H1 (cell line): ENCODE measurements at places on chromosomes 4 and X. TPM values are rescaled to one million over a fixed set of nuclear protein-coding genes. Genes with fewer than 3 reads are reported as not detected.

DNA sequence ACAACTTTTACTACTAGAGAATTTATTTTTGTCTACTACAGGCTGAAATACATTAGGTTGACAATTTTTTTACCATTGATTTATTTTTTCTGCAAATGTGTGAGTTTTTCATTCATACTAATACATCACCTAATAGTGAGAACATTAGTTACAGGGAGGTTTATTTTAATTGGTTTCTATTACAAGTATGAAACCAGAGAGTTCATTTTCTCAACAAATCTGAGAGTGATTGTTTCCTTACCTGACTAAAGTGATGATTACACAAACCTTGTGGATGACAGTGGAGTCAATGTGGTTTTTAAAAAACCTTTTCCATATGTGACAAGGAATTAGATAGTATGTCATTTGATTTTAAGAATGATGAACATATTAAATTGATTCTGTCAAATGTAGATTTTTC, 227.4 kb downstream of the PALLD start:
- H3K27me3 ChIP-seq, result no peaks in the 10 kb centered on the region
- no peaks in the 10 kb centered on the region for H3K36me3 ChIP-seq
- H3K4me1 ChIP-seq, result no peaks in the 10 kb centered on the region
- no peak for DNase-seq
- no peak overlapping the region for H3K27ac ChIP-seq

GRCh38 chr4:21226637-21227538, 526.6 kb downstream of the PACRGL start:
- no peak for DNase-seq
- H3K4me3 ChIP-seq, result no peak overlapping the region
- no peaks in the 10 kb centered on the region for H3K36me3 ChIP-seq
- H3K27me3 ChIP-seq, result no peaks in the 10 kb centered on the region
- no peak overlapping the region for H3K27ac ChIP-seq

- H3K4me1 ChIP-seq, result no peaks in the 10 kb centered on the region
- H3K27ac ChIP-seq, result no peak overlapping the region
- no peak for DNase-seq
- no peaks in the 10 kb centered on the region for H3K36me3 ChIP-seq
- H3K27me3 ChIP-seq, result no peaks in the 10 kb centered on the region
- no peak overlapping the region for H3K4me3 ChIP-seq
Measured at GRCh38 chr4:180634306-180634705, 1608.9 kb upstream of the TENM3 start.

- no peak overlapping the region for H3K4me3 ChIP-seq
- no peaks in the 10 kb centered on the region for H3K4me1 ChIP-seq
- H3K27me3 ChIP-seq, result peaks cover 3% of the 10 kb centered on the region; the same call in 1 of the 2 replicates
- H3K36me3 ChIP-seq, result no peaks in the 10 kb centered on the region
- no peak for DNase-seq
- H3K27ac ChIP-seq, result no peak overlapping the region
Measured at GRCh38 chr4:25092139-25092538, 61.4 kb upstream of the LGI2 start.

DNA sequence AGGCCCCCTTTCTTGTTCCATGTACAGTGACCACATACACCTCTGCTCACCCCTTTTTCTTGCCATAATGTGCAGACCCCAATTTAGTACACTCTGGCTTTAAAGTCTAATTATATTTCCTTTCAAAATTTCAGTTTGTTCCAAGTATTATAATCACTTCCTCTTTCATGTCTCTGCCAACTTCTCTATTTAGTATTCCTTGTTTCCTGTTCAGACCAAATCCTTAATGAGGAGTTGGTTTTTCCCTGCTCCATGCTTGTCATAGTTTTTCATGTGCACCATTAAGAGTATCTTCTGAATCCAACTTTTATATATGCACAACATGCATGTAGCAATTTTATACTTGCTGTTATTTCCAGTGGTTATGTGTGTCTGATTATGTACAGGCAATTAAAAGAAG, 32.3 kb downstream of the USP53 start:
- no peaks in the 10 kb centered on the region for H3K36me3 ChIP-seq
- H3K27me3 ChIP-seq, result no peaks in the 10 kb centered on the region
- no peak overlapping the region for H3K27ac ChIP-seq
- no peak for DNase-seq

DNA sequence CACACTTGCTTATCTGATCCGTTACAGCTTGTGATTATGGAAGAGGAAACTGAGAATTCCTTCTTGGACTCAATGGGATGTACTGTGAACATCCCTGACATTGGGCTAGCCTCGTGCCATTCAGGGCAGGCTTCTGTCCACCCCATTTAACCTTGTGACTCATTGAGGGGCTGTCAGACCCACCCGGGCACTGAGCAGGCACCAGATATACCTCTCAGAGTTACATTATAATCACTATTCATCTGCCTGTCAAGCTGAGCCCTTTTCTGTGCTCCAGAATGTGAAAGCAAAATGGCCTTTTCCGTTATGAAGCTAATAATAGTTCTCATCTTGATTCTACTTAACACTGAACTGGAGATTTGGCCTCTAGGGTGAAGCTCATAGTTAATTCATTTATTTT, 170.6 kb upstream of the SCML1 start:
- no peak for DNase-seq
- no peaks in the 10 kb centered on the region for H3K4me1 ChIP-seq
- no peak overlapping the region for H3K27ac ChIP-seq
- no peaks in the 10 kb centered on the region for H3K27me3 ChIP-seq
- H3K4me3 ChIP-seq, result no peak overlapping the region

GRCh38 chrX:340641-341423, 22.2 kb upstream of the GTPBP6 start:
- no peak overlapping the region for H3K4me3 ChIP-seq
- H3K27me3 ChIP-seq, result no peaks in the 10 kb centered on the region
- peaks cover 9% of the 10 kb centered on the region; the same call in 1 of the 2 replicates for H3K36me3 ChIP-seq
- peak; percentile 34 for DNase-seq

DNA sequence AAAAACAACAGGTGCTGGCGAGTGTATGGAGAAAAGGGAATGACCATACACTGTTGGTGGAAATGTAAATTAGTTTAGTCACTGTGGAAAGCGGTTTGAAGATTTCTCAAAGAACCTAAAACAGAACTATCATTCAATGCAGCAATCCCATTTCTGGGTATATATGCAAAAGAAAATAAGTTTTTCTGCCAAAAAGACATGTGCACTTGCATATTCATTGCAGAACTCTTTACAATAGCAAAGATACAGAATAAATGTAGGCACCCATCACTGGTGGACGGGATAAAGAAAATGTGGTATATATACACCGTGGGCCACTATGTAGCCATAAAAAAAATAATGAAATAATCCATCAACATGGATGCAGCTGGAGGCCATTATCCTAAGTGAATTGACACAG, 105.1 kb upstream of the FSTL5 start:
- no peaks in the 10 kb centered on the region for H3K36me3 ChIP-seq
- H3K27ac ChIP-seq, result no peak overlapping the region
- no peaks in the 10 kb centered on the region for H3K27me3 ChIP-seq
- no peak overlapping the region for H3K4me3 ChIP-seq
- no peak for DNase-seq
- H3K4me1 ChIP-seq, result peaks cover 3% of the 10 kb centered on the region; the same call in 1 of the 2 replicates

Gene TMPRSS11B
- not detected in 2 replicates for total RNA-seq

Gene NSDHL
- 30.5 and 31.5 TPM in 2 replicates for total RNA-seq

Gene SLC9A7
- 12.7 and 17.2 TPM in 2 replicates for total RNA-seq

Gene DRD5
- total RNA-seq, result 0.11 TPM in 1 of 2 replicates, not detected in the other

Gene RAB9B
- 0.46 and 0.56 TPM in 2 replicates for total RNA-seq

- no peak overlapping the region for H3K27ac ChIP-seq
- no peak for DNase-seq
- H3K4me1 ChIP-seq, result no peaks in the 10 kb centered on the region; the same call in 1 of the 2 replicates
- no peaks in the 10 kb centered on the region for H3K36me3 ChIP-seq
Measured at GRCh38 chrX:107508925-107509324, 59.5 kb downstream of the FRMPD3 start.

DNA sequence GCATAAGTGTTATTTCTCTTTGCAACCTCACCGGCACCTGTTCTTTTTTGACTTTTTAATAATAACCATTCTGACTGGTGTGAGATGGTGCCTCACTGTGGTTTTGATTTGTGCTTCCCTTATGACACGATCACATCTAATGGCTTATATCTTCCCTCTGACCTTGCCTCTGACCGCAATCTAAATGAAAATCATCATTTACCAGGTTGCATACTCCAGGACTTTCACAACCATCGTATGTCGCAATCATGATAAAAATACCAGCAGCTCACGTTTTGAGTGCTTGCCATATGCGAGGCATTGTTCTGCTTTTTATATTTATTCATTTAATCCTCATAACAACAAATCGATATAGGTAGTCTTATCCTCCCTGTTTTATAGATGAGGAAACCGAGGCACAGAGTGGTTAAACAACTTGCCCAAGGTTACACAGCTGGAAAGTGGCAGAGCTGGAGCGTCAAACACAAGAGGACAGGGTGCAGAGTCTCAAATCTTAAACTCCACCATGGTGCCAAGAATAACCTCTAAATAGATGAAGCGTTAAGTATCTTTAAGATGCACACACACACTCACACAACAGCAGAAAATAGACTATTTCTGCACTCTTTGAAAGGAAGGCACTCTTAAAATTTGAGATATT, 102.2 kb downstream of the SEL1L3 start:
- DNase-seq, result no peak
- H3K36me3 ChIP-seq, result peaks cover 4% of the 10 kb centered on the region; the same call in 1 of the 2 replicates
- no peak overlapping the region for H3K4me3 ChIP-seq

DNA sequence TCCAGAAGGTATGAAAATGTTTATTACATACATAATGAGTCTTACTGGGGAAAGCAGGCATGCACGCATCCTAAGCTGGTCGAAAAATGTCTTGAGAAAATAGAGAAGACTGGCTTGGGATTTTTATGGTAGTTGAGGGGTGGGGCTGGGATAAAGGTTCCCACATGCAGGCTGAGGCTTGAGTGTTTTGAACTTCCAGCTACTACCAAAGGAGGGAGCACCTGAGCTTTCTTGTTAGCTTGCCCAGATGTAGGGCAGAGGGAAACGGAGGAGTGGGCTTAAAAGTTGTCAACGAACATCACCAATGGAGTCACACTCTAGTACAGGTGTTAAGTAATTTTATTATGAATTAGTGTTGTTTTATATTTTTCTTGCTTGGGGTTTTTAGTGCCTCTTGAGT, 39.6 kb upstream of the SRPX start:
- H3K27ac ChIP-seq, result no peak overlapping the region
- no peaks in the 10 kb centered on the region for H3K4me1 ChIP-seq
- H3K27me3 ChIP-seq, result no peaks in the 10 kb centered on the region
- no peak overlapping the region for H3K4me3 ChIP-seq

Gene SPANXB1
- total RNA-seq, result not detected in 2 replicates

- peaks cover 6% of the 10 kb centered on the region for H3K4me1 ChIP-seq
- no peak for DNase-seq
- H3K36me3 ChIP-seq, result no peaks in the 10 kb centered on the region
- no peak overlapping the region for H3K4me3 ChIP-seq
- no peaks in the 10 kb centered on the region for H3K27me3 ChIP-seq
- H3K27ac ChIP-seq, result no peak overlapping the region
Measured at GRCh38 chr4:76430519-76431388, 4.3 kb upstream of the SHROOM3 start.

GRCh38 chr4:55545641-55546505, 836 bp downstream of the CLOCK start:
- DNase-seq, result peak; percentile 82
- H3K27ac ChIP-seq, result peak overlapping the region; percentile 56; the same call in 1 of the 2 replicates
- peaks cover 10% of the 10 kb centered on the region for H3K4me1 ChIP-seq

- no peak for DNase-seq
- H3K4me3 ChIP-seq, result no peak overlapping the region
- no peaks in the 10 kb centered on the region for H3K36me3 ChIP-seq
- H3K27ac ChIP-seq, result no peak overlapping the region
- H3K4me1 ChIP-seq, result no peaks in the 10 kb centered on the region
Measured at GRCh38 chrX:154661899-154662298, 8.5 kb upstream of the CTAG2 start.
